ENCODE measurements at places on chromosomes 13 and 19. TPM values are rescaled to one million over a fixed set of nuclear protein-coding genes. Genes with fewer than 3 reads are reported as not detected.

Gene ZNF83
- 53.5 TPM for polyA plus RNA-seq

Gene FGF21
- not detected for polyA plus RNA-seq

Gene ELF1
- 26.9 TPM for polyA plus RNA-seq

Gene PEAK3
- polyA plus RNA-seq: 0.11 TPM

Gene ZNF486
- 5.5 TPM for polyA plus RNA-seq

Gene PCDH8
- polyA plus RNA-seq: 56.0 TPM

Gene IGFLR1
- polyA plus RNA-seq: 10.9 TPM

Gene C5AR1
- 3.5 TPM for polyA plus RNA-seq

Gene FCER2
- polyA plus RNA-seq: 0.27 TPM

Gene KLK4
- polyA plus RNA-seq: 1.6 TPM

Gene PSG7
- 1.0 TPM for polyA plus RNA-seq

Gene FUT2
- polyA plus RNA-seq: 6.7 TPM
